ENCODE measurements at places on chromosomes 6 and 20.

GRCh38 chr6:133774356-133774755 lies 114.6 kb upstream of the TCF21 start:
- no peak for DNase-seq

DNA sequence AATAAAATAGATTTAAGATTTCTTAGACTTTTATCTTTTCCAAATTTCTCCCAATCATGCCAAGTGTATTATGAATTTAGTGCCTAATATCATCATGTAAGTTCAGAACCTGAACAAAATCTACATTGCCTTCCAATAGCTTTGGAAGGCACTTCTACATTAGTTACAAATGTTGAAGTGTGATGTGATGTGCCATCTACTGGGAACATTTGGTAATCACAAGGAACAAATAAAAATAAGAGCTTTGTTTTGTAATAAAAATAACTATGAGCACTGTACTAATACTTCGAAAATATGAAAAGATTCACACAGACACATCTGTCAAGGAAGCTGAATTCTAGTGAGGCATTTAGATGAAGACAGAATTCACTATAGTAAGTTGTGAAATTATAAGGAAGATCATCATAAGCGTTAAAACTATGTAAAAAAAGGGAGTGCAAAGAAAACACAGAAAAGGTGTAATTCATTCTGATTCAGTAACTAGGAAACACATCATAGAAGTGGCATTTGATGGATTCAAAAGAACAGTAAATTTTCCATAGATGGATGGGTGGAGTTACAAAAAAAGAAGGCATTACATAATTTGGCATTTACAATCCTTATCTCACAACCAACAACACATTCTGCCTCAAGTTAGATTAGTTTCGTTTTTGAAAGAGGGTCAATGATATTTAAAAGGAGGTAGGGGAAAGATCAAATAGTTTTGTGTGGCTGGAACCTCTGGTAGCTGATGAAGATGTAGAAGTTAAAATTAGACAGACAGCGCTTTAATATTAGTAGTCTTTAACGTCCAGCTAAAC lies 161.0 kb downstream of the ASCC3 start:
- DNase-seq, result no peak

- no peak for DNase-seq
Observed at GRCh38 chr20:52859156-52859876, 112.8 kb upstream of the TSHZ2 start.

GRCh38 chr6:149963212-149963461 lies 606 bp upstream of the ULBP1 start:
- peak; percentile 75 for DNase-seq

GRCh38 chr20:49276161-49276960 lies 1.5 kb downstream of the ZNFX1 start:
- peak; percentile 73 for DNase-seq

- no peak for DNase-seq
Observed at GRCh38 chr6:33766921-33767907, 20.5 kb upstream of the IP6K3 start.

- no peak for DNase-seq
Observed at GRCh38 chr20:1735417-1736089, 78.0 kb upstream of the SIRPG start.

- DNase-seq, result no peak
Observed at GRCh38 chr6:108464418-108465097, 96.2 kb upstream of the FOXO3 start.

DNA sequence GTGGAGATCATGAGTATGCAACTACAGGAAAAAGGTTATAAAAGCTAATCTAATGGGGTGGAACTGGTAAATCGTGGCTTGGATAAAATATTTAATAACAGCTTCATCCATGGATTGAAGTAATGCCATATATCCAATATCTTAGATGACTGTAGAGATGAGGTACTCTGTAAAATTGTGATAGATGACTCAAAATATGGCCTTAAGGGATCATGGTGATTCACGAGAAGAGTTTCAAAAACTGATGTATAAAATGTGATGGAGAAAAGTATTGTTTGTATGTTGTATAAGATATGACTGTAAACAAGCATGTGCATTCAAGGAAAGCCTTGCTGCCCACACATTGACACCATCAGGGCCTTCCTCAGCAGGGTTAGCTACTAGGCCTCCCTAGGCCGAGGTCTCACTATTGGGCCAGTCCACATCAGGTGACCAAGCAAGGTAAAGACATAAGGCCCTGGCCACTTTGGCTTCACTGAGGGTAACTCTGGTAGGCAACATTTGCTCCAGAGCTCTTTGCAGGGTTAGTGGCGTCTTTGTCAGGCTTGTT lies 17.7 kb upstream of the CCN6 start:
- DNase-seq, result no peak

DNA sequence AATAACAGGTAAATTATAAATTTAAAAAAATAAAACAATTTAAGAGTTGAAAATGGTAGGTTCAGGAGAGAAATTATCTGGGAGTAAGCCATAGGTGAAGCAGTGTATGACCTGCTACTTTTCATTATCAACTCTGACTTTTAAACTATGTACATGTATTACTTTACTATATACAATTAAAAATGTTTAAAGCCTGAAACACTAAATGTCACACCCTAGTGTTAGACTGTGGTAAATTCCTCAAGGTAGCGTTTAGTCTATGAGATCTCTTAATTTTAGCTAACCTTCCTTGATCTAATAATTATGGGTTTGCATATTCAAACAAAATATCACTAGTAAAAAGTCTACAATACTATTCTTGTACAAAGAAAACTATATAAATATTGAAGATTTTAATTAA lies 22.3 kb upstream of the TBC1D32 start:
- DNase-seq, result no peak

DNA sequence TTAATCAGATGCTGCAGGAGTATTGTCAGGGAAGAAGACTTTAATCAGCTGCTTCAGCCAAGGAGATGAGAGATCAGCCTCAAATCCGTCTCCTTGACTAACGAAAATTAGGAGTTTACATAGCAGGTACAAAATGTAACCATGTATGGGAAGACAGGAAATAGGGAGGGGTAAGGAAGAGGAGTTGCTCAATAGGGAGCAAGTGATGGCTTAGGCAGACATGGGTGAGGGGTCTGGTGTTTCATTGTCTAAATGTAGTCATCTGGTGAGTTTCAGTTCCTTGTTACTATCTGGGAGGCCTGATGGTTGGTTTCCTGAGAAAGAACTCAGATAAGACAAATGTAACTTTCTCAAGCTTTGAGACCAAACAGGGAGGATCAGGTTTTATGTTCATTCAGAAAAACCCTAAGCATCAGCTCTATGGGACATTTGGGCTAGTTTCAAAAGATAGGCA lies 217.3 kb upstream of the SULF2 start:
- DNase-seq, result no peak

GRCh38 chr20:16551607-16552006 lies 21.6 kb downstream of the KIF16B start:
- no peak for DNase-seq

GRCh38 chr6:110331390-110331789 lies 26.8 kb downstream of the METTL24 start:
- no peak for DNase-seq

DNA sequence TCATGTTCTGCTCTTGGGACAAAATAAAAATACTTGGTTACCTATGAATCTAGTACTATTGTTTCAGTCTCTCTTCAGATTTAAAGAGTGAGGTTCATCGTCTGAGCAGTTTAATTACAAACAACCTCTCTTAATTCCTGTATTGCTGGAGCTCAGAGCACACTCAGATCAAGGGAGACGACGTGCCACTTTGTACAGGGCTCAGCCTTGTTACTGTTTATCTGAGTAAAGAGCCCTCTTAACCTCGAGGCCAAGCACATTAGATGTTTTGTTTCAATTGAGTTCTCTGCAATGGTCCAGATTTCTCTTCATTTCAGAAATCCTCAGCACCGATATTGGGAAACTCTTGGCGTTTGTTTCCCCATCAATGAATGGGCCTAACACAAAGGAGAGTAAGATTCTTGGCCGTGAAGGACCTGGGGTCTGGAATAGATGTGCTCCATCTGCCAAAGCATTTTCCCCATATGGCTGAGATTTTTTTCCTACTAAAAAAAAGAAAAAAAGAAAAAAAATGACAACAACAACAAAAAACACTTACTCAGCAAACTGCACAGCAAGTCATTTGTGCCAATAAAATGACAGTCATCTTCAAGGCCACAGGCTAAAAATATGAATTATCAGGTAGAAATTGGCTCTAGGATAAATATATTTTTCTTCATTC lies 82.6 kb upstream of the CCN6 start:
- DNase-seq, result no peak

GRCh38 chr20:56860413-56860812 lies 231.3 kb downstream of the TFAP2C start:
- no peak for DNase-seq

DNA sequence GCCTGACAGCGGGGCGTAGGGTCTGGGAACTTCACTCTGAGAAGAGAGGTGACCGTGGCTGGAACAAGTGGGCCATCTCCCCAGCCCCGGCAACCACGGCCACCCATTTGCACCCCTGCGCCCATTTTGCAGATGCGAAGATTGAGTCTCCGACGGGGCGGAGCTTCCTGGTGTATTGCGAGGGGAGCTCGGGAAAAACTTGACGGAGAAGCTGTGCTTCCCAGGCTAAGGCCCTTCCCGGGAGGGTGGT lies 653 bp downstream of the ZNF335 start:
- no peak for DNase-seq

DNA sequence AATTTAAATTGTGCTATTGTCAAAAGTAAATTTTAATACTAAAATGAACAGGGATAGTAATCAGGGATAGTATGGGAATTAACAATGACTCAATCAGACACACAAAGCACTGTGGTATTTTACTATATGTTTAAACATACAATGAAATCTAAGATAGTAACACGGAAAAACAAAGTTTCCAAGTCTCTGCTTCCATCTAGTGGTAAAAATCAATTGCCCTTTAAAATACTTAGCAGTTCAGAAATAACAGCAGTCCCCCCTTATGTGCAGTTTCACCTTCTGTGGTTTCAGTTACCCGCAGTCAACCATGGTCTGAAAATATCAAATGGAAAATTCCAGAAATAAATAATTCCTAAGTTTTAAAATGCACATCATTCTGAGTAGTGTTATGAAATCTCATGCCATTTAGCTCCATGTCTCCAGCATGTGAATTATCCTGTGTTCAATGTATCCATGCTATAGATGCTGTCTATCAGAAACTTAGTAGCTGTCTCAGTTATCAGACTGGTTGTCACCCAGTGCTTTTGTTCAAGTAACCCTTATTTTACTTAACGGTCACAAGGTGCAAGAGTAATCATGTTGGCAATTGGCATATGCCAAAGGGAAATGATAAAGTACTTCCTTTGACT lies 58.5 kb downstream of the AHI1 start:
- no peak for DNase-seq

DNA sequence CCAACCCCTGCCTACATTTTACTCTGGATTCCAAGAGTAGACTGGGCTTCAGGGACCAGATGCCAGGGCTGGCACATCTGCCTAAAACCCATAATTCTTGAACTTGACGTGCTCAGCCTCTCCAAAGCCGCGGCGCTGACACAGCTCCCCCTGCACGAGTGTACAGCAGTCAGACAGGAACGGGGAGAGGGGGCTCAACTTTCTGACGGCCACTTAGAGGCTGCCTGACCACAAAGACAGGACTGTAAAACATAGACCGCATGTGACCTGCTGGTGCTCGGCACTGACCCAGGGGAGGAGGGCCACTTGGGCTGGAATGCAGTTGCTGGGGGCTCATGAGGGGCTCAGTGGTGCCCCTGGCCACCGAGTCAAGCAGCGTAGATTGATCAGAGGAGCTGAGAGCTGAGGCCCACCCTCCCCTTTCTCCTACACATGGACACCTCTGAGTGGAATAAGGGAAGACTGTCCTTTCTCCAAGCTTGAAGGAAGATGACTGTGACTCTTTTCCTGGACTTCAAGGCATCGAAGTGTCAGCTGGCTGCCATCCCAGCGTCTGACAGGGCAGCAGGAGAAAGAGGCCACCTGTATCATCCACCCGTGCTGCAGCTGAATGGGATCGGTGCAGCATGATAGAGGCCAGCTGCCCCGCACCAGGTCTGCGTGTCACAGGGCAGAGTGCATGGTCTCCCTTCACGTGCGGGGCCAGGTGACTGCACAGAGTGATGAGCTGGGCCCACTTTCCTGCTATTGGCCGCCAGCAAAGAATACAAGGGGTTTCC lies 171.3 kb upstream of the AGPAT4 start:
- no peak for DNase-seq

DNA sequence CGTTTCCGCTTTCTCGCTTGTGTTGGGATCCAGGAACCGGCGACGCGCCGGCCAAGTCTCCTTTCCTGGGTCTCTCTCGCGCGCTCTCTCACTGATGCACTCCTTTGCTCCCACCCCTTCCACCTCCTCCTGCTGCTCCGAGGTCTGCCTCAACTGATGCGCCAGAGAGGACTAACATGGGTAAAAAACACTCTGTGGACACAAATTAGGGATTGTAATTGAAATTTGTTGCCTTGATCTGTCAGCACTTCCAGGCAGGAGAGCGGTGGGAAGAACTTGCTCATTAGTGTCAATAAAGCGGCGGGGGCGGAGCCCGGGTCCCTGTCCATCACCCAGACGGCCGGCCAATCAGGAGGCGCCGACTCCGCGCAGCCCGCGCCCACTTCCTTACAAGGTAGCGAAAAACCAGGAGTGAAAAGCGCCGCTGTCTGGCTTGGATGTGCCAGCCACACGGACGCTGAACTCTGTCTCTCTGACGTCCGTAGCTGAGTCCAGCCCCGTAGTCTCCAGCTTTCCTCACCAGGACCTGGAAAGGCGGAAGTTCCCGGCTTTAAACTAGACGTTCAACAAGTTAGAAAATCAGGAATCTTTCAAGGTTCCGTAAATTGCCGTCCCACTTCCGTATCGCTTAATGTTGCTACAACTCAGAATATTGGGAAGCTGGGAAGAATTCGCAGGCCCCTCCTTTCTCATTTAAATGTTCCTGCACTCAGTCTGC lies at the start of gene TBX18:
Gene TBX18, minus strand, starts transcription at position 267 of the 718 bp plus-strand sequence. CDS start 417 bp downstream, outside the sequence.
- no peak for DNase-seq

- no peak for DNase-seq
Observed at GRCh38 chr20:32395066-32395465, 36.9 kb downstream of the ASXL1 start.

DNA sequence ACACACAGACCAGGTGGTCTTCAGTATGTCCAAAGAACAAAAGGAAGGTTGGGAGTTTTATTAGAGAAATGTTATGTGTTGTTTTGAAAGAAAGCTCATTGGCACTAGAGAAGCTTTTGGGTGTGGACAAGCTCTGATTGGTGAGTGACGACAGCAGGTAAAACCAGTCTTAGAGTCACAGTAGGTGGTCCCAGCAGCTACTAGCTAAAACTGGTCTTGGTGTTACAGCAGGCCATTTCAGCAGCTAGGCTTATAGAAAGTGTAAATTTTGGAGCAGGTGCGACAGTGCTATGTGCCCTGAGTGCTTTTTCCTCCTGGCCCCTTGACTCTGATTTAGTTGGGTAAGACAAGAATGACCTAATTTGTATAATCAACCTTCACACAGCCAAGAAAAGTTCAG lies 3.6 kb downstream of the CLDN20 start:
- no peak for DNase-seq

- DNase-seq, result no peak
Observed at GRCh38 chr6:38762848-38763247, 47.7 kb downstream of the DNAH8 start.
